Activated T-helper 1 cell treated with Interleukin-2 at 50 U/mL for 16 hours (primary cell): ENCODE measurements at places on chromosomes 7 and 10.

DNA sequence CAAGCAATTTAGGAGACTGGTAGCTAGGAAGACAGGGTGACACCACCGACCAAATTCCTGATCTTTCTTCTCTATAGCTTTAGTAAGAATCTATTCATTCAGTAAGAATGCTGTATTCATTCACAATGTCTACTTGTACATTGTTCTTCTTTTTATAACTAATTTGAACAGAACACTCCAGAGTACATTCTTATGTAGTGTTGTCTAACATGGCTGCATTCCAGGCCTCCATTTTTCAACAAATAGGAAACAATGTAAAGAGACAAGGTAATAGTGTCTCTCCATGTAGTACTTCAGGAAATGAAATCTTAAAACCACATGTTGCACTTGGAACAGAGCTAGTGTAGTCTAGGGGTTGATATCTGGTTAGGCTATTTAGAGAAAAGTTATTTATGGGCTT is 1.8 kb downstream of the VCL start:
- no peak for DNase-seq

GRCh38 chr10:72104472-72105097 is 16.2 kb upstream of the SPOCK2 start:
- no peak for DNase-seq

GRCh38 chr7:136883046-136883445 is 14.6 kb downstream of the CHRM2 start:
- DNase-seq, result no peak

- no peak for DNase-seq
Observed at GRCh38 chr7:155850766-155851678, 38.8 kb upstream of the SHH start.

DNA sequence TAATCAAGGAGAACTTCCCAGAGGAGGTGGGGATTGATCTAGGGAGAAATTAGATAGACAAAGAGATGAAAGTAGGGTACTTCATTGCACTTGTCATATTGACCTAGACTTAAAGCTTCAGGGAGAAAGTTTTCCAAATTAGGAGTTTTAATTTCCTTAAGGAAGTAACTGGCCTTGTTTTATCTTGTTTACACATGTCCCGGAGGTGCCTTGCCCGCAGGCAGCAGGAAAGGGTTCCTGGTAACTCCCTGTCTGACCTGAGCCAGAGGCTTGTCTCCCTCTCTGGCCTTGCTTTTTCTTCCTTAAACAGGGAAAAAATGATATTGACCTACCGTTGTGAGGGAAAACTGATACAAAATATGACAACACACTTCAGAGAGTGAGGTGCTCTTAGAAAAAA is 181.6 kb downstream of the EVX1 start:
- no peak for DNase-seq

DNA sequence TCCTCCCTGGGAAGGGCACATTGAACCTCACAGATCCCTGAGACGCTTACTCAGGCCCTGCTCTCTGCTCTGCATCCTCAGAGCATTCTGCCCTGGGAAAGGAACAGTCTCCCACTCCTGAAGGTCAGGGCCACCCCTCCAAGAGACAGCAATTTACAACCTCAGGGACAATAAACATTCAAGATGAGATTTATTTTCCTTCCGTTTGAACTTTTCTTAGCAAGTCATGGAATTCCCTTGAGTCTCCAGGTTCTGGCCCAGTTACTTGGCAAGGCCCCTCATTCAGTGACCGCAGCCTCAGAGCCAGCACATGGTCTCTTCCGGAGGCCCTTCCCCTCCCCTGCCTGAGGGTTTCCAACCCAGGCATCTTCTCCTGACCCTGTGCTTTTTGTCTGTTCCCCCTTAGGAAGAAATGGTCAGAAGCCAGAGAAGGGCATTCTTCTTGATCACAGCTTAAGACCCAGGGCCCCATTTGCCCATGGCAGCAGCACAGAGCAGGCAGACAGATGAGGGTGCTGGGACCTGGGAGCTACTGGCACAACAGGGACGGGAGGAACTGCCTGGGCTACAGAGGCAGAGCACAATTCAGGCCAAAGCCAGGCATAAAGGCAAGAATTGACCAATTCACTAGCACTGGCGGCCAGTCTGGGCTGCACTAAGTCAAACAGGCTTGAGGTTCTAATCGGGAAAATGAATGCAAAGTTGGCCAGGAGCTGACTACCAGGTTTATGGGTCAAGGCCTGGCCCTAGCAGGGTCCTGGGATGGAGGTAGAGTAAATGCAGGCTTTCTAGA is 56.7 kb downstream of the VSTM4 start:
- DNase-seq, result no peak

GRCh38 chr7:117808341-117808757 is 64.9 kb downstream of the CTTNBP2 start:
- DNase-seq, result no peak

DNA sequence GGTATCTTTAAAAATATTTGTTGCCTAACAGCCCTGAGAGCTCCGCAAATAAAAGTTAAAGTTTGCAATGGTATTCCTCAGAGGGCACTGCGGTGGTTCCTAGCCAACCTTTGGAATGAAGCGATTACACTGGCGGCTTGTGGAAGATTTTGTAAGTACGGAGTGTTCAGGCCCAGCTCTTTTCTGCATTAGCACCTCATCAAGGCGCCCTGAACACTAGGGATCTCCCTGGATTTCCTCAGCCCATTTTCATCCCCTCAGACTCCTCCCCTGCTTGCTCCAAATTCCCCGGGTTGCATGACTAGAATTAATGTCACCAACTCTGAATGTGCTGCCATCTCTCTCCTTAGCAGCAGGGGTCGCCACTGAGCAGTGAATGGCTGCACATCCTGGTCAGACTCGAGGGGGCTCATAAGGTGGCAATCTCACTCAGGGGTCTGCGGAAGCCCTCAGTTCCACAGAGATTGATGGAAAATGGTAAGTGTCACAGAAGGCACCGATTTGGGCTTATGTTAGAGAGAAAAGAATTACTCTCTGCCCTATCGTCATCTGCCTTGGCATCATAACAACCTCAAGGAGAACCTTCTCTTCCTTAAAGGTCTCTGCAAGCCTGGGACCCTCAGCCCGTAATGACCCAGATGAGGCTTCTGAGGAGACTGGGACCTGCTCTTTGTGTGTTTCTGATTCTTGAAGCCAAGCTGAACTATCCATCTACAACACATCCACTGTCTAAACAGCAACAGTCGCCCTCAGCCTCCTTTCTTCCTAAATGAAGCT is 262.8 kb upstream of the AOAH start:
- DNase-seq, result peak; percentile 17

DNA sequence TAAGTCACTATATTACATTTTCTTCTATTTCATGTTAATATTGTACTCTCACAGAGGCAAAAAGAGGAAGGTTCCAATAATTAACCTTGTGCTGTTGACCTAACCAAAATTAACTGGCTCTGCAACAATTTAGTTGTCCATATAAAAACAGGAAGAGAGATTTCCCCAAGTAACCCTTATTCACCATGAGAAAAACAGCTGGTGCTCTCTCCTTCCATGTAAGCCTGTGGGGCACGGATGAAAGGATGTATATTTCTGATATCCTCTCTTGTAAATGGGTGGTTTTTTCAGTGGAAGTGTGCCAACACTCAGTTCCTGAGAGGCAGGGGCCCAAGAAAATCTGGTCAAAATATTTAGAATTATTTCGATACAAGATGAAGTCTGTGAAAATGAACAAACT is 358.1 kb downstream of the CRPPA start:
- no peak for DNase-seq

GRCh38 chr7:157487046-157487770 is 150.4 kb downstream of the DNAJB6 start:
- no peak for DNase-seq

DNA sequence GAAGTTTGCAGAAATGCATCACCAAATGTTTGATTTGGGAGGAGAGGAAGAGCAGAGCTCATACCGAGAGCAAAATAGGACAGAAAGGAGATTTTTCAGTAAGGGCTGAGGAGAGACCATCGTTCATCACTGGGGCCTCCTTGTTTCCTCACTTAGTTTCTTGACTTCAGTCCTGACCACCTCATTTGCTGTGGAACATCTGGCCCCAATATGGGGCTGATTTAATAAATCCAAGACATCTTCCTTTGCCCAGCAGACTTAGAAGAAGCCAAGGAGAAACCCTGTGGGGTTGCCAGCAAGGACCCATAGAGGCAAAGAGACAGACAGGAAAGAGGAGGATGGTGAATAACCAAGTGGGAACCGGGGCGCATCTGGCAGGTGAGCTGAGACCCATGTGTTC is 60.4 kb downstream of the CHST3 start:
- DNase-seq, result no peak

- no peak for DNase-seq
Observed at GRCh38 chr10:77940627-77941026, 14.1 kb upstream of the DLG5 start.

DNA sequence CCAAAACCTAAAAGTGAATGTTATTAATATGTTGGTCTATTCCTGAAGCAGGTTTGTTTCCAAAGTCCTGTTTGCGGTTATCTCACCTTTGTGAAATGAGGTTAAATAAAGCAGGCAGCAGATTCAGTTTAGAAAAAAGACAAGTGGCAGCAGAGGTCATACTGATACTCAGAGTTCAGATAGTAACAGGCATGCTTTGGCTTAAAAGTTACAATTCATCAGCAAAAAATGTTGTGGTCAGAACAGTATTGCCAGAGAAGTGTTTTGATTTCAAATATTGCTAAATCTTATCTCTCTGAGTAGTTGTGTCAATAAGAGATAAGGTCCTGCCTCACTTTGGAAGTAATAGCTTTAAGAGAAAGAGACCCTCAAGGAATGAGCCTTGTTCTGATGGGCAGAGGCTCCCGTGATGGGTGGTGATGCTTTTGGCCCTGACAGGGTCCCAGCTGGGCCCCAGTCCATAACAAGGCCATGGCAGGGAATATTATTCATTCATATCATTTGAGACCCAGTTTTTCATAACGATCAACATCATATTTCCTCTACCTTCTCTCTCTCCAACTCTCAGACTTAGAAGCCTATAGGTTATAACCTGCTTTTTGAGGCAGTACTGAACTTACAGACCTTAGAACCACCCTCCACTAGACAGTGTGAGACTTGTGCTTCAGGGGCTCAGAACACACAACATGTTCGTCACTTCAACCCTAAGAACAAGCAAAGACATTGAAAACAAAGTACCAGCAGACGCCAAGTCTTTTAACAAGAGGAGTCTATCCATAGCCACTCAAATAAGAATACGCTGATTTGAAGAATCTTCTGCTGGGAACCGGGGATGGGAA is 58.5 kb upstream of the AHR start:
- no peak for DNase-seq

DNA sequence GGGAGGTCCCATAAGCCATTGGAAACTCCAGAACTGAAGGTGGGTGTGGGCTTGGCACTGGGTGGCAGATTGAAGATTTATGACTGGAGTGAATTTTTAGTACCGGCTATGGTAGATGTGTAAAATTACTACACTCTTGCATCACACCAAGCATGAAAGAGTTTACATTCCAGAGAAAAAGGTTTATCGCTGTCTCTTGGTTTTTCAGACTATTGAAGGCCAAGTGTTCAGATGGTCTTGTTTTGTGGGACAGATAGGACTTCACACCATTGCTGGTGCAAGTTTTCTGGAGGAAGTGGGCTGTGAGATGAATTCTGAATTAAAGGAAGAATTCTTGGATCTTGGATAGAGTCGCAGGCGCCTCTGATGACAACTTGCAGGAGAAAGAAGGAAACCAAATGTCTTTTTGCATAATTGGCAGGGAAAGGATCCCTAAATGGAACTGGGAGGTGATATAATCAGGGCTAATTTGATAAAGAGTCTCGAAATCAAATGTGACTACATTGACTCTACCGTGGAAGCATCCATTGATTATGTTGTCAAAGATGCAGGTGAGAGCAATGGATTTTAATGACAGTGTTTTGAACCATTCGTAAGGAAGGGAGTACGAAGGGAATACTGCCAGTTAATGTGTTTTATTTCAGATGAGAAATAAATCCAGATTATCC is 14.2 kb upstream of the NMT2 start:
- DNase-seq, result no peak

- DNase-seq, result no peak
Observed at GRCh38 chr7:108079648-108080591, 50.2 kb downstream of the LAMB4 start.

GRCh38 chr10:25125201-25125611 is 49.6 kb upstream of the GPR158 start:
- DNase-seq, result no peak

- DNase-seq, result no peak
Observed at GRCh38 chr10:60853107-60853506, 74.8 kb downstream of the CDK1 start.

DNA sequence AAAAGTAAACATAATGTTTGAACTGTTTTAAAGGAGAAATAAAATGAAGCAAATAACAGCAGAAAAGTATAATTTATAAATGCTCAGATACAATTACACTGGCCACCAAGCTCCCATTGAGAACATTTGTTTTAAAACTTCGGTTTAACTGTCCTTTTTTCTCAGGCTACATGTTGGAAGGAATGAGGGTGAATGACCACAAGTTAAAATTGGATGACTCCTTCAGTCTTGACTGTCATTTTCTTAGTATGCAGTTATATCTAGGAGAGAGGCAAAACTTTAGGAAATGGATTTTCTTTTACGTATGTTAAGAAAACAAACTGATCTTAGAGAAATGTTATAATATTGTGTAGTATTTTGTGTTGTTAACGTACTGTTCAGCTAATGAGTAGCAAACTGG is 5.0 kb downstream of the TRIM24 start:
- DNase-seq, result no peak

- DNase-seq, result no peak
Observed at GRCh38 chr10:44576702-44577191, 191.8 kb upstream of the CXCL12 start.

DNA sequence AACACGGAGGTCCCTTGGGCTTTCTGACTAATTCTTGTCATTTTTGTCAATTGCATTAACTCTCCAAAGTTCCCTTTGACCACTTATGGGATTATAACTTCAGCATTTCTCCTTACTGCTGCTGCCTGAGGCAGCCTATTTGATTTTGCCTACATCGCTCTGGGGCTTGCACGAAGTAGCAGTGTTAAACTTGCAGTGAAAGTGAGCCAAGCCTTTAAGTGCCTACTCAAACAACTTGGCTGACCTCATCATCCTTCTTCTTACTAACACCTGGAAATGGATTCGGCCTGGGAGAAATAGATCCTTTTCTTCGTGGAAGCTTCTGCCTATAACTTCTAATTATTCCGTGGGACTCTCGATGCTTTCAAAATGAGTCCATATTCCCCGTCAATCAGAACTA is 76.6 kb downstream of the DGKB start:
- no peak for DNase-seq

DNA sequence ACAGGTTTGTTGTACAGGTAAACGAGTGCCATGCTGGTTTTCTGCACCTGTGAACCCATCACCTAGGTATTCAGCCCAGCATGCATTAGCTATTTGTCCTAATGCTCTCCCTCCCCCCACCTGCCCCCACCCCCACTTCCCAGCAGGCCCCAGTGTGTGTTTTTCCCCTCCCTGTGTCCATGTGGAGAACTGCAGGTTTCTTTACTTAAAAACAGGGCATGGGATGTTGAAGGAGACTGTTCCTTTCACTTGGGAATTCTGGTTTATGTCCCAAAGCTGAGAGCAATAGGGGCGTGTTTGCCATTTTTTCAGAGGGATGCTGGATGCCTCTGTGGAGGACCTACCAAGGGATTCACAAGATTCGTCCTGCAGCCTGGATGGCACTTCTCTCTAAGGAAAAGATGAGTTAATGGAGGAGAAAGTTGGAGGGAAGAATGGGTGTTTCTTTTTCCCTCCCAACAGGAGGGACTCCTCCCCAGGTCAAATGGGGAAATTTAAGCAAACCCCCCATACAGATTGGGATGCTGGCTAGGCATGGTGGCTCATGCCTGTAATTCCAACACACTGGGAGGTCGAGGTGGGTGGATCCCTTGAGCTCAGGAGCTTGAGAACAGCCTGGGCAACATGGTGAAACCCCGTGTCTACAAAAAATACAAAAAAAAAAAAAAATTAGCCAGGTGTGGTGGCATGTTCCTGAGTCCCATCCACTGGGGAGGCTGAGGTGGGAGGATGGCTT is 136.0 kb downstream of the GALNT17 start:
- no peak for DNase-seq
